Cortex of kidney (tissue), 1 donor: ENCODE measurements at places on chromosomes 6 and 20.

DNA sequence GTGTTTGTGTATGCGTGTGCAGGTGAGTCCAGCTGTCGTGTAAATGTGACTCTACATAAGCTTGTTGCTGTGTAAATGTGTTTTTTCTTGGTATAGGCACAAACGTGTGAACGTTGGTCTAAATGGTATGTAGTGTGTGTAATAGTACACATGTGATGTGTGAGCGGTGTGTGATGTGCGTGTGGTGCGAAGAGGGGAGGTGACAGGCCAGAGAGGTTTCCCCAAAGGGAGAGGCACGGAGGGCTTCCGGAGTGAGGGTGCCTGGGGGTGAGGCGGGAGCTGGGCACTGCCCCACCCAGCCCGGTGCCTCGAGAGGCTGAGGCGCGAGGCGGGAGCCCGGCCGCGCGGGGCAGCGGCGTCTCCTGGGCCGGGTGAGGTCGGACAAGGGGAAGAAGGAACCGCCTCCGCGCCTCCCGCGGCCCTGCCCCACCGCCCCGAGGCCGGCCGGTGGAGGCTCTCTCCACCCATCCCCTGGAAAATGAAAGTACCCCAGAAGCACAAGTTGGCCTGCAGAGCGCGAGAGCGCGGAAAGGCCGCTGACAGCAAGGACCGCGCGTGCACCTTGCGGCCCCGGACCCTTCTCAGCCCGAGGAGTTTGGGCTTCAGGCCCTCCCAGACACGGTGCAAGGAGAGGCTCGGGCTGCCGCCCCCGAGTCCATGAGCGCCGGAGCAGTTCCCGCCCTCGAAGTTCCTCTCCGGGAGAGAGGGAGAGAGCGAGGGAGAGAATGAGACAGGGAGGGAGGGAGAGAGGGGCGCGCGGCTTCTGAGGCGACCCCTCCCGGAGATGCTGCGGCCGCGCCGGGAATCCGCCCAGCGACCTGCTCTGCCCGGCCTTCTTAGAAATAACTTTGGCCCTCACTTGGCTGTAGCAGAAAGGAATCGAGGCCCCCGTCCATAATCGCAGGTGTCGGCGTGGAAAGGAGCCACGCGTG lies 43.2 kb upstream of the OSTM1 start:
- DNase-seq: no peak

- DNase-seq: no peak
Measured at GRCh38 chr20:19025430-19026120, 186.9 kb upstream of the SLC24A3 start.

DNA sequence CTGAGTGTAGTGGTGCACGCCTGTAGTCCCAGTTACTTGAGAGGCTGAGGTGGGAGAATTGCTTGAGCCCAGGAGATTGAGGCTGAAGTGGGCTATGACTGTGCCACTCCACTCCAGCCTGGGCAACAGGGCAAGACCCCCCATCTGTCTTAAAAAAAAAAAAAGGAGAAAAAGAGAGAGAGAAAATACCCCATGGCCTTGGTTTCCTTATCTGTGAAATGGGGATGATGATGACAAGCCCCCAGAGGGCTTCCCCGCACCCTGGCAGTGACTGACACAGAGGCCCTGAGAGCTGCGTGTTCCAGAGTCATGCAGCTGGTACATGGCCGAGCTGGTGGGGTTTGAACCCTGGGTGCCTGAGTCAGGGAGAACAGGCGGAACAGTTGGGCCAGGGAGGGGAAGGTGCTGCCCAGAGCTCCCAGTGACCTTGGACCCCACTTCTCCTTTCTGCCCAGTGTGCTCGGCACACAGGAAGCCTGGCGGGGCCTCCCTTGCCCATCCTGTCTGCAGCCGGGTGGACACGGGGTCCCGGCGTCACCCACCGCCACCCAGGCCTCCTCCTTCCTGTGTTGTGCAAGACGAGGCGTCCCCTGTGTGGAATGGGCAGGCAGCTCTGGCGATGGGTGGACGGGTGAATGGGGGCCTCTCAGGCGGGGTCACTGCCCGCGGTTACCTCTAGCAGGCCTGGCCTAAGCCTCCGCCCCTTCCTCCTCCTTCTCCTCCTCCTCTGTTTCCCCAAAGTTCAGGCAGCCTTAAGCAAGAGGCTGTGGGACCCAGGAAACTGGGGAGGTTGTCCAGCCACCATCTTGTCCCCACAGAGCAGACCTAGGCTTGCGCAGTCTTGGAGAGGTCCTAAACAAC lies 84.2 kb downstream of the CEBPB start:
- no peak for DNase-seq

DNA sequence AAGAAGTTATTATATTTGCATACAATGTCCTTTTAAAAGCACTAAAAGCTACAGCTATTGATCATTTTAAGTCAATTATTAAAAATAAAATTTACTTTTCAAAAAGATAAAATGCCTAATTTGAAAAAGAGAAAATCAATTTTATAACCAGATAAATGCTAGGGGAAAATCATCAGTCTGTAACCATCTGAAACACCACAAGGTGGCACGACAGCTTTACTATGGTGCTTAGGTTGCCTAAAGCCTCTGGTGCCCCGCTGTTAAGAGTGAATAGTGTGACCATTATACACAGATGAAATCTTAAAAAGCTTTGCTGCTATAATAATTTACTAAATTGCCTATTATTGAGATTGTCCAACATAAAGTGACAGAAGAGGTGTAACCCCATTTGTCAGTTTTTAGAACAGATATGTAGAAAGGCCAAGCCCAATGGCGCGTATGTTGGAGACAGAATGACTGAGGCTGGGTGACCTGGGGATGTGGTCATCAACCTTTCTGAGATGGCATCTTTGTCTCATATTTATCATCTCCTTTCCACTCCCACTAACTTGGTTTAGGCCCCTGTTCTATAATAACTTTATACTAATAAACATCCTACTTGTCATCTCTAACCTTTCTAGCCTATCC lies 100.8 kb downstream of the MOXD1 start:
- DNase-seq: no peak

DNA sequence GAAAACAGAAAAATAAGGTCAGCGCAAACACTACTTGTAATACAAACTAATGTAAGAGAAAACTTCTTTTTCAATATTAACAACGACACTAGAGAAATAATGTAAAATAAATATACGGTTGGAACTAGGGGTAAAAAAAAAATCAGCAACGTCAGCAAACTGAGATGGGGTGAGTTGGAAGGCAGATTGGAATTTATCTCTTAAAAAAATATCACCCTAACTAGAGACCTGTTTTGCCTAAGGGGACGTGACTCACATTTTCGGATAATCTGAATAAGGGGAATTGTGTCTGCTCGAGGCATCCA lies 705 bp upstream of the UTRN start:
- DNase-seq: no peak
